Upper lobe of right lung (tissue), 1 donor: ENCODE measurements at places on chromosomes 6 and 20.

- DNase-seq, result no peak
Observed at GRCh38 chr20:8471465-8471864, 339.4 kb downstream of the PLCB1 start.

DNA sequence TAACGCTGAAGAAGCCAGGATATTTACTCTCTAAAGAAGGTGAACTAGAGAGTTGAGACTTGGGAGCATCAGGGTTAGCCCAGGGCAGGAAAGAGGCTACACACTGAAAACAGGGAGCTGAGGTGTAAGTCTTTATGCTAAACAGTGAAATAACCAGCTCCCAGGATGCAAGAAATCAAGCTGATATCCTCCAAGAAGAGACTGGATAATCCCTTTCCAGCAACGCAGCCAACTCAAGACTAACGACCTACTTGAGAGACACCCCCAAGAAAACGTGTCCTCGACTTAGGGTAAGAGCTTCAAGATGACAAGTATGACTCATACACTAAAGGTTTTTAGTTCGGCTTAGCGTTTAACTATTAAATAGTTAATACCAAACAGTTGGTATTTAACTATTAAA lies 202.2 kb downstream of the TASP1 start:
- no peak for DNase-seq

GRCh38 chr6:127897484-127897883 lies 3.4 kb downstream of the THEMIS start:
- DNase-seq, result no peak

DNA sequence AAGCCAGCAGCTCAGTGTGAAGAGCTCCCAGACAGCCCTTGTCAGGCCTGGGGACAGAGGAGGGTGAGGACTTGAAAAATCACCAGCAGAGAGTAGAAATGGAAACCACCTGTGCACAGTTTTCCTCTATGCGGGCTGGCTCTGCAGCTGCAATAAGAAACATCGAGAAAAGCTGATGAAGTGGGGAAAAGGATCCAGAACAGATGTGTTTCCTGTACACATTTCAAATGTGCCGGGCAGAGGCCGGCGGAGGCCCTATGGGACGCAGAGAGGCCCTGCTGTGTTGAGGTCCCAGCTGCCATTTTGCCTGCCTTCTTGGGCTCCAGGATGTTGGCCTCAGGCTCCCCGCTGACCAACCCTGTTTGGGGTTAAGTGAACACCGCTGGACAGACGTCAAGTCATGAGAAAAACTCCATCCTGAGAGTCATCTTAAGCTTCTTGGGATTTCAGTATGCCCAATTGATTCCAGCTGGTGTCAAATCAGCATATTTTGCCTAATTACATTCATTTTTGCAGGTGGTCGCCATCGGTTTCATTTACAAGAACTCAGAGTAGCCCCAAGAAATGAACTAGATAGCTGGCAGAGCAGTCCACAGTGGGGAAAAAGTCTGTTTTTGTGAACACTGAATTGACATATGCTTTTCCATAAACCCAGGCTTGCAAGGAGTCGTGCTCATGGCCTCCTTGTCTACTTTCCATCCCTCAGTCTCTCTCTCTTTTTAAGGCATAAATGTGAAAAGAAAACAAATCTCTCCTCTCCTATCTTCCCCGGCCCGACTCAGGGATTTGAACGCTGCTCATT lies 150.4 kb upstream of the PHACTR3 start:
- DNase-seq, result no peak

DNA sequence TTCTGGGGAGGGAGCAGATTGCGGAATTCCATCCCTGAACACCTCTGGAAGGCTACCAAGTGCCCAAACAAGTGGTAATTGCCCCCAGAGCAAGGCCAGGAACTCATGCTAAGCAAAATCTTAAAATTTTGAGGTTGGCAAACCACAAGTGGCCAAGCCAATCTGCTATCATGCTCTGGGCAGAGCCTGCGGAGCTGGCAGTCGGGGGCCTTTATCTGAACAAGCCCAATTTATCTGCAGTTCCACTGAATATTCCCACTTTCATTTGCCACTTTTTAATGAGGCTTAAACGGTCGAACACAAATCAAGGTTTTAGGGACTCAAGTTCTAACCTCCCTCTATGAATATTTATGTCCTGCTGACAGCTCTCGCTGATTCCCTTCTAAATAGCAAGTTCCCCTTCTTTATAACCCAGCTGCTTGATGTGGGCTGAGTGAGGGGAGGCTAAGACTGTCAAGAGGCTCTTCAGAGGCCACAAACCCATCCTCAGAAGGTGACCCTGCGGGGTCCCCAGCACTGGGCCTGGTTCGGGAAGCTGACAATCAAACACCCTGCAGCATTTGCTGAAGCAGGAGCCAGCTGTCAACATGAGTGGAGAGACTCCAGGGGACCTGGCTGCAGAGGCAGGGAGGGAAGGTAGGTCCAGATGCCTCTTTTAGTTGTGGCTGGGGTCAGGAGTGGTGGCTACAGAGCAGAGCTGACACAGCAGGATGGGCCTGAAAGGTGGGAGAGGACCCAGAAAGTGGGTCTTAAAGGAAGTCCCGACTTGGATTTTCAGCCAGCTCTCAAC lies 11.9 kb downstream of the CCDC167 start:
- no peak for DNase-seq

DNA sequence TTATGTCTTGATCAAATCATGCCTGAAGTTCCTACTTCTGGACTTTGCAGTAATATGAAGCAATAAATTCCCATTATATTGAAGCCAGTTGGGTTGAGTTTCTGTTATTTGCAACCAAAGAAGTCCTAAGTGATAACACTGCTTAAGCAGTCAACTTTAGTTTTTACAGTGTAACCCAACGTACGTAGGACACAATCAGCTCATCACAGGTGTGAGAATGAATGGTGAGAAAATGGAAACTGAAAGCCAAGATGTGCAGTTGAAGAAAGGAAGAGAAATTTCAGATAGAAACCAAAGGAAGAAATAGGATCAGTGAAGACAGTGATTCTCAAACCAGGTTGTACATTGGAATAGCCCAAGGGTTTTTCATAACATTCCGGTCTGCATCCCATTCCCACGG lies 211.4 kb upstream of the ZFP64 start:
- no peak for DNase-seq

DNA sequence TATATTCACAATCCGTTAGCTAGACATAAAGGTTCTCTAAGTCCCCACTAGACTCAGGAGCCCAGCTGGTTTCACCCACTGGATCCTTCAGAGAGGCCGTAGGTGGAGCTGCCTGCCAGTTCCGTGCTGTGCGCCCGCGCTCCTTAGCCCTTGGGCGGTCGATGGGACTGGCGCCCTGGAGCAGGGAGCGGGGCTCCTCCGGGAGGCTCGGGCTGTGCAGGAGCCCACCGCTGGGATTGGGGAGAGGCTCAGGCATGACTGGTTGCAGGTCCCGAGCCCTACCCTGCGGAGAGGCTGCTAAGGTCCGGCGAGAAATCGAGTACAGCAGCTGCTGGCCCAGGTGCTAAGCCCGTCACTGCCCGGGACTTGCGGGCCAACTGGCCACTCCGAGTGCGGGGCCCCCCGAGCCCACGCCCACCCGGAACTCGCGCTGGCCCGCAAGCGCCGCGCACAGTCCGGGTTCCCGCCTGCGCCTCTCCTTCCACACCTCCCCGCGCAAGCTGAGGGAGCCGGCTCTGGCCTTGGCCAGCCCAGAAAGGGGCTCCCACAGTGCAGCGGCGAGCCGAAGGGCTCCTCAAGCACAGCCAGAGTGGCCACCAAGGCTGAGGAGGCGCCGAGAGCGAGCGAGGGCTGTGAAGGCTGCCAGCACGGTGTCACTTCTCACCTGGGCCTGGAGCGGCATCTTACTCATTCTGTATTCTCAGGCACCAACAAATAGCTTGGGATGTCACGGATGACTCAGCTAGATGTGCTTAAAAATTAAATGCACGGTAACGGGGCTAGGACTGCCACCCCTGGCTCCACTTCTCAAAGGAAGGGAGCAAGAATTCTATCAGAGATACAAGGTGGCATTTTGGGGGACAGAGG lies 44.1 kb downstream of the IRF4 start:
- DNase-seq, result no peak

GRCh38 chr20:61297986-61298385 lies 45.9 kb downstream of the CDH4 start:
- DNase-seq, result no peak

DNA sequence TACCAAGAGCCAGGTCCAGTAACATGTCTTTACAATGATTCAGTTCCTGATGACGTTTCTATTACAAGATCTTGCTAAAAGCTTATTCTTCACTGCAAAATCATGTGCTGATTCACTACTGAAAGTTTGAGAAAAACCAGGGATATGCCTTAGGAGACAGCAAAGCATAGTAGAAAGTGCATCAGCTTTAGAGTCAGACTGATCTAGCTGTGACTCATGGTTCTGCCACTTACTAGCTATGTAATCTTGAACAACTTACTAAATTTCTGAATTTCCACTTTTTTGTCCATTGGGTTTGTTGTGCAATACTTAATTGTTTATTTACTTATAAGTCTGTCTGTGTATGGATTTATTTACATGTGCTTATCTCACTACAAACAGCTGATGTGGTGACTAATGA lies 198.5 kb upstream of the RSPO3 start:
- DNase-seq, result no peak

DNA sequence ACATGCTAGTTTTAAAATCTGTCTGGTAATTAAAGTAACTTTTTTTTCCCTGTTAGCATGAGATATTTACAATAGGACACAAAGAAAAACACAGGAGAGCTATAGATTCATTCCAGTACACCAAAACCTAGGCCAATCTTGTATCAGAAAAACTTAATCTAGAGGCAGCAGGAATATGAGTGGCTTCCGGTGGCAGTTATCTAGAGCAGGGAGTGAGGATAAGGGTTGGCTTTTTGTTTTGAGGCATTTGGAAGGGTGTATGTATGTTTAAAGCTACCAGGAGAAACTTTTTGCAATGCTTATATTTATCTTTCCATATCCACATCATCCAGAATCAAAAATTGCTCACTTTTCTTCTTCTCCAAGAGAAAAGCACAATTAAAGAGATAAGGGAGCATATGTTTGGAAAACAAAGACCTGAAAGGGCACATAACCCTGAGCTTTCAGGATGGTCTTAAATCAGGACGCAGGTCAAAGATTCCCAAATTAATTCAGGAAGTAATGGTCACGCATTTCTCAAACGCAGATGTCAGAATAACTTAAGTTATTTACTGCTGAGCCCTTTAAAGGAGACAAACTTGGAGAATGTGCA lies 13.1 kb downstream of the TFAP2A start:
- DNase-seq, result no peak

DNA sequence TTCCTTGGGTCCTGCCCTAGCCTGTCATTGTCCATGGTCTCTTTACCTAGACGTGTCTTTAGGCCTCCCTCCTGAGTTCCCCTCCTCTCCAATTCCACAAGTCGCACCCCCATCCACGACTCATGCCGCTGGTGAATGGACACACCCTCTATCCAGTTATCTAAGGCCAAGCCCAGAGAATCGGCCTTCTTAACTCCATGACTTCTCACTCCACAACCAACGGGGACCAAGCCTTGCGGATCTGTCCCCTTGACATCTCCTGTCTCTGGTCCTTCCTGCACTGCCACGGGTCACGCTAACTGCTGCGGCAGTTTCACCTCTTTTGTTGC lies 7.0 kb upstream of the RREB1 start:
- DNase-seq, result no peak

DNA sequence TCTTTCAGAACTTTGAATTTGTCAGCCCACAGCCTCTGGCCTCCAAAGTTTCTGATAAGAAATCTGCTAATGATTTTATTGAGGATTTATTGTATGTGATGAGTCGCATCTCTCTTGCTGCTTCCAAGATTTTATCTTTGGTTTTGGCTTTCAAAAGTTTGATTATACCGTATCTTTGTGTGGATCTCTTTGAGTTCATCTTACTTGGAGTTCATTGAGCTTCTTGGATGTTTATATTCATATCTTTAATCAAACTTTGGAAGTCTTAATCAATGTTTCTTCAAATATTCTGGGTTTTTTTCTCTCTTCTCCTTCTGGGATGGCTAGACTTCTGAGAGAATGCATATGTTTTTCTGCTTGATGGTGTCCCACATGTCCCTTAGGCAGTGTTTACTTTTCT lies 3.3 kb upstream of the ASIP start:
- DNase-seq, result no peak
